ENCODE measurements at places on chromosomes 5 and 9.

GRCh38 chr5:115068239-115069086, 101.2 kb downstream of the TRIM36 start:
- peak; percentile 47 for DNase-seq

DNA sequence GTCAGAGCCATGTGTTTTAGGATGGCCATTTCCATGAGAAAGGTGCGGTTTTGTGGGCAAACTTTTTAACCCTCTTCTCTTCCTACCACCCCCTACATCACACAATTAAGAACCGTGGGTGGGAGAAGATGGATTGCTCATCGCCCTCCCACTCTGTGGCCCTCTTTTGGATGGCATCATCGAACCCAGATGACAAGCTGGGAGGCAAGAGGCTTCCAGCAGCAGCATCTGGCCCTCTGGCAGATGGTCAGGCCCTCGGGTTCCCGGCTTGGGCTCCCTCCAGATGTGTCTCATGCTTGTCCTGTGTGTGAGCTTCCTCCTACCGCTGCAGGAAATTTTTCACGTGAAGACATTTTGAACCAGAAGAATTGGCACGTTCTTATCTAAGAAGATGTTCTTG, 199.9 kb downstream of the EBF1 start:
- peak; percentile 32 for DNase-seq

DNA sequence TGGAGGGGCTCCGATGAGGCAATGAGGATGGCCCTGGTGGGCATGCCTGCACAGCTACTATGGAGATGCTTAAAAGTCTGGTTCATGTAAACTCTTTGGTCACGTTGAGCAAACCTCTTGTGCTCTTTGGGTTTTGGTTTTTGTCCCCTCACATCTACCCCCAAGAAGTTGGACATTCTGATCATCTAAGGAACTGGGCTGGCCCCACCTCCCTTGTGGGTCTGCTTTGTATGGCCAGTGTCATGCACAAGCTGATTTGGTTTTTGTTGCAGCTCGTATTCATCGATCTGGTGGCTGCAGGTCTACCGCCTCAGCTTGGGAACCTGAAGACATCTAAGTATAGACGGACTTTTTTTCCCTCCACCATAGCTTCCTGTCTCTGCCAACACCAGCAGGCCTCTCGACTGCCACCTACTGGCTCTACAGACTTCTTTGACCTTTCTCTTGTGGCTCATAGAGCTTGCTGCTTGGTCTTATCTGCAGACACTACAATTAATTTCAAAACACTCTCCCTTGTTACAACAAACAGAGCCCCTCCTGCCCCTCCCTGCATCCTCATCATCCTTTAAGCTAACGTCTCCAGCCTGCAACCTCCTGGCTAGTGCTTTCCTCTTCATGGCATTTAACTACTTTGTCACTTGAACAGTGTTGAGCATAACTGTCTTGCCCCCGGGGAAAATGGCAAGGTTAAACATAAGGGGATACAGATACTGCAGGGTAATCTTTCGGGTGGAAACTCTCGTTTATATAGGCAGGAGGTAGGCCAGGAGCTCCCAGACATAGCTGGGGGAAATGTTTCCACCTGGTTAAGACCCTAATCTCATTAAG, 34.5 kb downstream of the TSTD2 start:
- DNase-seq = peak; percentile 87

DNA sequence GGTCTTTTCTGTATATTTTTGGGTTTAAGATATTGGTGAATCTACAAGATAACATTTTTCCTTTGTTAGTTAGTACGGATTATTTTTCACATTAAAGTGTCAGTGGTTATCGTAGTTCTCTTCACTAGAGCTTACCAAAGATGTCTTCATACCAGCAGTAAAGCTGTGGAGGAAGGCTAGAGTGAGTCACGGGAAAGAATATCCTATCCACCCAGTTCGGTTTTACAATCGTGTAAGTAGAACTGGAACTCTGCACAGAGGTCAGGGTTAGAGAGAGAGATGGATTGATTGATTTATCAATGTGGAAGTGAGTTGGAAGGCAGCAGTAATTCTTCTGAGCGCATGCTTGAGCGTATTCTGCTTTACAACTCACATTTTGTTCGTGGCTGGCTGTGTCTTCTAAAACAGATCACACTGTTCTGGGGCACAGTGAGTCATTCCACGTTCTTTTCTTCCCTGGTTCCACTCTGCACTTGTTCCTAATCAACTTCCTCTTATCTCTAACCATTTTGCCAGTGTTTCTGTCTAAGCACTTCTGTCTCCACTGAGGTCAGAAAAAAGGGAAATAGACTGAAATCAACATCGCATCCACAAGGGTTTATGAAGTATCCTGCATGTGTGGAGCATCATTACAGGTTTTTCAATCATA, 86.5 kb upstream of the ARRDC3 start:
- DNase-seq = peak; percentile 42

DNA sequence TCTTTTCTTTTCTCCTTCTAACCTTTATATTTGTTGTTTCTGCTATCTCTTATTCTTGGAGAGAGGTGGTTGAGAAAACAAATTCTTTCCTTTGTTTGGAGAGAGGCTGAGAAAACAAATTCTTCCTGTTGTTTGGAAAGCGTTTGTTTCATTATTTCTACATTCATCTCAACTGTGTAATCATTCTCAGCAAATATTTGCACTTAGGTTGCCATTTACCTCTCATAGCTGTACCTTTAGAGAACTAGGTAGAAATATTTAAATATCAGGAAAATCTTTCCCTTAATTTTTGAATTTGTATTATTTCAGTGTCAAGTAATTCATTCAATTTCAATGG, 1824.4 kb upstream of the CDH9 start:
- DNase-seq = no peak

GRCh38 chr9:113963017-113963620, 87.0 kb downstream of the ZNF618 start:
- peak; percentile 39 for DNase-seq

DNA sequence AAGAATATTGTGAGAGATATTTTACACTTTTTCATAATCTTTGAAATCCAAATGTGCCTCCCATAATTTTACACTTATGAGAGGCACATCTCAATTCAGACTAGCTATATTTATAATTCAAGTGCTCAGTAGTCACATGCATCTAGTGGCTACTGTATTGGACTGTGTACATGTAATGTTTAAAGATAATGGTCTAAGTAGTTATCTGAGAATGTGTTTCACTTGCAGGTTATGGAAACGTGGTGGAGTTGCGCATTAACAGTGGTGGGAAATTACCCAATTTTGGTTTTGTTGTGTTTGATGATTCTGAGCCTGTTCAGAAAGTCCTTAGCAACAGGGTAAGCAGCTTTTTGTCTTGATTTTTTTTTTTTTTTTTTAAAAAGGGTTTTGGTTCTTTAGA, 28.8 kb downstream of the G3BP1 start:
- DNase-seq = no peak

GRCh38 chr9:124221676-124222075, 36.1 kb upstream of the NEK6 start:
- DNase-seq = no peak

GRCh38 chr5:92633875-92634487, 947.0 kb downstream of the NR2F1-AS1 start:
- DNase-seq = no peak

DNA sequence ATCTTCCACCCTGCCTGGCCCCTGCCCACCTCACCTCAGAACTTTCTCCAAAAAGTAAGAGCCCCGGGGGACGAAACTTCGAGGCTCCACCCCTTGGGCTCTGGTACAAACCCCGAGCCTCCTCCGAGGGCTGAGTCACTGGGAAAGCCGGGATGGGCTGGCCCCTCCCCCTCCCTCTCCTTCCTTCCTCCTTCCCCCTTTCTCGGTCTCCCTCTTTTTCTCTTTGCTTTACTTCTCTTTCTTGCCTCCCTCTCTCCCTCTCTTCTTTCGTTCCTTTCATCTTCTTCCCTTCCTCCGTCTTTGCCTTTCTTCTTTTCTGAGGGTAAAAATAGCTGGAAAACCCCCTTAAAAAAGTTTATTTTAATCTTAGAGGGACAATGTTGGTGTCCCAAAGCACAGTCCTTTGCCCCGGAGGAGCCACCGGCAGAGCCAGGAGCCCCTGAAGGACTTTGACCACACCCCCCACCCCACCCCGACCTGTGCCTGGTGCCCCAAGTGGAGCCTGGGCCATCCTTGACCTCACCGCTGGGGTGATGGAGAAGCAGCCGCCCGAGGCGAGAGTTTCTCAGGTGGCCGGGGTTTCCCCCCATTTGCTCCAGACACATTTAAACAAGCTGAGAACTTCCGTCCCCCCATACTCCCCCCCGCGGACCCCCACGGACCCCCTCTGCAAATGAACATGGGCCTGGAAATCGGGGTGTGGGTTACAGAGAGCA, 5.7 kb upstream of the NOTCH1 start:
- no peak for DNase-seq

- DNase-seq = no peak
Measured at GRCh38 chr5:112634796-112635195, 102.9 kb upstream of the APC start.

DNA sequence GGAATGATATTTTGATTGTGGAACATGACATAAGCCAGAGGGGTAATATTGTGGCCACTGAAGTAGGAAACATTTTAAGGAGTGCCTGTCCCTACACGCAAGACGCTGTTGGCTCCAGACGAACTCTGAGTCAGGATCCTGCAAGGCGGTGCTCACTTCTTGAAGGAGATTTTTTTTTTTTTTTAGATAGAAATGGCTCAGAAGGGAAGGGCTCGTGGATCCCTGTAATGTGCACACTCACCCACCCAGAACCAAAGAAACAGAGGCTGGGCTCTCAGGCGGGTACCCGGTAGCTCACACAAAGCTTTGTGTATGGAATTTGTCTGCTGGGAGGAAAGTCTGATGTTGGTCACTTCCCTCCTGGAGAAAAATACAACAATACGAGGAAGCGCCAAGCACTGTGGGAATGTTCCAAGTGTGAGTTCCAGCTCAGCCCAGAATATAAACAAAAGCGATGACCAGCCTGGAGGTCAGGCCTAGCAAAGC, 25.7 kb downstream of the RAPGEF1 start:
- DNase-seq = no peak

GRCh38 chr9:136656795-136657611, 5.7 kb upstream of the EGFL7 start:
- peak; percentile 9 for DNase-seq

DNA sequence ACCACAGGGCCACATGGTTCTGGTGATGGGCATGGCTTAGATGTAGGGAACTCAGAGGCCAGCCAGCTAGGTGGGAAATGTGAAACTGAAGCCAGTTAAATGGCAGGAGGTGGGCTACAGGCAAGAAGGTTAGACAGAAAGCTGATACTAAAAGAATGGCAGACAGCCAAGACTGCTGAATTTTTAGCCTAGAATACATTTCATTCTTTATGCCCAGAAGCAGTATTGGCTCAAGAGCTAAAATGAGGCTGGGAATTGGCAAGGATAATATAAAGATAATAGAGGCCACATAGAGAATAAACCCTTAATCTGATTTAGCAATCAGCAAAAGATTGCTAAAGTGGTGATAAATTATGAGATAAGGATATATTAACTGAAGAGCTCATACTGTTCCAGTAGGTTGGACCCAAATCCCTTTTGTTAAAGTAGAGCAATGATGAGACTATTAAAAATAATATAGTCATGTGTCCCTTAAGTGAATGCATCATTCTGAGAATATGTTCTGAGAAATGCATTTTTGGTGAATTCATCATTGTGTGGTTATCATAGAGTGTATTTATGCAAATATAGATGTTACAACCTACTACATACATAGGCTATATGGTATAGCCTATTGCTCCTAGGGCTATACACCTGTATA, 234.3 kb downstream of the CHSY3 start:
- no peak for DNase-seq

DNA sequence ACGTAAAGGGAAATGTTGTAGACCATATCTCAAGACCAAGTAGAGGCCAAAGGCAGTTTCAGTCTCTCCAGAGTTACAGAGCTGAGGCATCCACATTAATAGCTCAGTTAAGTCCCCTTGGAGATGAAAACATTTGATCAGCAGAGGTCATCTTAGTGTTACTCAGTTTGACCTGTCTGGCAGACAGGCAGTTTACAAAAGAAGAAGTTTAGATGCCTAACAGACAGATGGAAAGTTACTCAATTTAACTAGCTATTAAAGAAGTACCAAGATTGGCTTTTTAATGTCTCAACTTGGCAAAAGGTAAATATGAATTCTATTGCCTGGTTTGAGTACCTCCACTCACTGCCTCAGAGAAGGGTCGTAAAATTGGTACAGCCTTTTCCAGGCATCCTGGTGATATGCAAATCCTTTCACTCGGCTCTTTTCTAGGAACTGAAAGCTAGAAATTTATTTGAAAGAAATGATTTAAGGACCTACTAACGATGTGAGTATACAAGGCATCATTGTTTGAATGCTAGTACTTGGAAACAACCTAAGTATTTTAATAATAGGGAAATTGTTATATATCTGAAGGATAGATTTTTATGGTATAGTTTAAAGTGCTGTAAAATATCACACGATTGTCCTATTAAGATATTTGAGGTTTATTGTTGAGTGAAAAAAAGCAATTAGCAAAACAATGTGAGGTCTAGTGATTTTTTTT, 14.8 kb downstream of the ACO1 start:
- DNase-seq = no peak

- DNase-seq = no peak
Measured at GRCh38 chr5:138757061-138757776, 4.0 kb downstream of the CTNNA1 start.

GRCh38 chr5:36654564-36654963, 48.2 kb downstream of the SLC1A3 start:
- no peak for DNase-seq

GRCh38 chr5:52709167-52709925, 78.4 kb upstream of the ITGA1 start:
- DNase-seq = no peak

GRCh38 chr5:124901081-124901480, 154.6 kb upstream of the ZNF608 start:
- no peak for DNase-seq

- no peak for DNase-seq
Measured at GRCh38 chr9:98787766-98788335, 8.5 kb downstream of the ANKS6 start.

GRCh38 chr9:8362250-8362649, 562.7 kb upstream of the DMAC1 start:
- DNase-seq = no peak

GRCh38 chr9:83491995-83492394, 46.2 kb downstream of the FRMD3 start:
- DNase-seq = no peak

DNA sequence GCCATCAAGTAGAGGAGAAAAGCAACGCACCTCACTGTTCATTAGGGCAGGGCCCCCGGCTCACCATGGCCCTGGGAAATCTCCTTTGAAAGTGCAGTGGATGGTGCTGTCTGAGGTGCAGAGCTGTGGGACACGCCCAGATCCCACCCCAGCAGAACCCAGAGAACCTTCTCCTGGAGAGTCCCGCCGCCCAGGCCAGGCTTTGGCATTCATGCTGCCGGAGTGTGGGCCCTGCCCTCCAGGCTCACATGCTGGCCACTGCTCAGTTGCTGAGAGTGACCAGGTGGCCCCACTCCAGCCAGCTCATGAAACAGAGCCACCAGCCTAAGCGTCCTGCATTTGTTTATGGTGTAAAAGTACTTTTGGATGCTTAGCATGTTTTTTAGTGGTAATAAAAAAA, 23.8 kb upstream of the LRRC14B start:
- peak; percentile 4 for DNase-seq

- DNase-seq = no peak
Measured at GRCh38 chr9:89880161-89880560, 275.3 kb downstream of the GADD45G start.

Data from BE2C (cell line).